ENCODE measurements at places on chromosomes 7 and 10.

DNA sequence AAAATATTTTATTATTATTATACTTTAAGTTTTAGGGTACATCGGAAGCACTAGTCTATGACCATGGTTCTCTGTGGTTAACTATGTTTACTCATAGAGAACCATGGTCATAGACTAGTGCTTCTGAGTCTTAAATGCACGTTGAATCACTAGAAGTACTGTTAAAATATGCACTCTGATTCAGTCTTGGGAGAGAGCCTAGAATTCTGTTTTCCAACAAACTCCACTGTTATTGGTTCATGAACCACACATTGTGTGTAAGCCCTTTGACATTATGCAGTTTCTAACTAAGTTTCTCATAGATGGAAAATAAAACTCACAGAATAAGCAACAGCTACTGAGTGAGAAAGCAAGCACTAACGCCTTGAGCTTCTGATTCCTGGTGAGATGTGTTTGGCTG, 1120.6 kb downstream of the SORCS1 start:
- DNase-seq = no peak

DNA sequence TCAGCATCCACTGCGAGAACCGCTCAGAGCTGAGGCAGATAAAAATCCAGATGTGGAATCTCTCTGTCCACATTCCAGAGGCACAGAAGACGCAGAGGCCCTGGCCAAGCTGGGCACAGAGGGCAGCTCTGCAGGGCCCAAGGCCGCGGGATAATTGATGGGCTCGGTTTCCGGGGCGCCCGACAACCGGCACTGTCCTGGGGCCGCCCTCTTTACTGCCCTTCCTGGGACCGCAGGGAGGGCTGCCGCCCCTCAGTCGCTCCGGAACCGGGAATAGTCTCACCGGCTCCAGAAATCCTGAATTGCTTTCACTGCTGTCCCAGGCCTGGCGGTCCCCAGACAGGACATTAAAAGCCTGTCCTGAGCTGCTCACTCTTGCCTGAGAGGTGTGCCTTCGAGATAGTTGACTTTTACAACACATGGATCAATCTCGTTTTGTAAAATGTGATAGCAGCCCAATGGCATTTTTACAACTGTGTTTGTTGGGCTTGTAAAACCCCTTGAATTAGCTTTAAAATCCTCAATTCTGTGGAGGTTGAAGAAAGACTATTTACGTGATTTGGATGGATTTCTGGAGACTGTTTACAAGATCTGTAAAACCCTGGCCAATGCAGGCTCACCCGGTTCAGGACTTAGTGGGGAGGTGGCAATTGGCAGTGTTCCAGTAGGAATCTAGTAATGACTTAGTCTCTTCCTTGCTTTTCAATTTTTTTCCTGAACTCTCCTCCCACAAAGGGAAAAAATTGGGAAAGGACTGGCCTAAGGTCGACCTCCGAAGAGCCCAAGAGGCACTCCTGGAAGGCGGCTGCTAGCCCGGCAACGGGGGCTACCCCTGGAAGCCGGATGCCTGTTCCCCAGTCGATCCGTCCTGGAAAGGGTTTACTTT, 1.4 kb upstream of the HOXA6 start:
- no peak for DNase-seq

GRCh38 chr10:71580415-71580814, 139.2 kb downstream of the C10orf105 start:
- DNase-seq = no peak

- no peak for DNase-seq
Measured at GRCh38 chr10:69786791-69787190, 14.9 kb upstream of the COL13A1 start.

DNA sequence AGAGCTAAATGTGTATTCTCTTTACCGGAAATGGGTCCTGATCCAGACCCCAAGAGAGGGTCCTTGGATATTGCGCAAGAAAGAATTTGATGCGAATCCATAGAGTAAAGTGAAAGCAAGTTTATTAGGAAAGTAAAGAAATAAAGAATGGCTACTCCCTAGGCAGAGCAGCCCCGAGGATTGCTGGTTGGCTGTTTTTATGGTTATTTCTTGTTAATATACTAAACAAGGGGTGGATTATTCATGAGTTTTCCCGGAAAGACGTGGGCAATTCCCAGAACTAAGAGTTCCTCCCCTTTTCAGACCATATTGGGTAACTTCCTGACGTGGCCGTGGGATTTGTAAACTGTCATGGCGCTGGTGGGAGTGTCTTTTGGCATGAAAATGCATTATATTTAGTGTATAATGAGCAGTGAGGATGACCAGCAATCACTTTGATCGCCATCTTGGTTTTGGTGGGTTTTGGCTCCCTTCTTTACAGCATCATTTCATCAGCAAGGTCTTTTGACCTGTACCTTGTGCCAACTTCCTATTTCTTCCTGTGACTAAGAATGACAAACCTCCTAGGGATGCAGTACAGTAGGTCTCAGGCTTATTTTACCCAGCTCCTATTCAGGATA, 60.4 kb downstream of the ARL4A start:
- no peak for DNase-seq

DNA sequence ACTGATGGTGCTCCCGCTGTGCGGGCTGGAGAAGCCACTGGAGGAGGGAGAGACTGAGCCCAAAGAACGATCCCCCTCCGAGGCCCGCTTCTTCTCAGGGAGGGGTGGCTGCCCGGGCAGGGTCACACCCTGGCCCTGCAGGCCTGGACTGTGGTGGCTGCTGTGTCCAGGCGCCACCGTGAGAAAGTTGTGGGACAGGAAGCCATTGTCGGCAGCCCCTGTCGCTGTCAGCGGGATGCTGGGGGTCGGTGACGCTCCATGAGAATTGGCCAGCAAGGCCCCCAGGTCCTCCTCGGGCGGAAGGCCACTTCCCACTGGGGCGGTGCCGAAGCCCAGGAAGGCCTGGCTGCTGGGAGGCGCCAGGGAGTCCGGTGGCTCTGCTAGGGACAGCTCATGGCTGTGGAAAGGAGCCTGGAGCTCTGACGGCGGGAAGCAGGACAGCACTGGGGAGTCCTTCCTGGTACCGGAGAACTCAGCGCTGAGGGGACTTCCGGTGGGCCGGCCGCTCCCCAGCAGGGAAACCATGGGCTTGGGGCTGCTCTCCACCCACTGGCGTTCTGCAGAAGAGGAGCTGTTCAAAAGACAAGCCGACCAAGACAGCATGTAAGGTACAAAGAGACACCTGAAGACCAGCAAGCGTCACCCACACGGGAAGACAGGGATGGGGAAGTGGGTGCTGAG, 278.8 kb downstream of the TNS3 start:
- no peak for DNase-seq

DNA sequence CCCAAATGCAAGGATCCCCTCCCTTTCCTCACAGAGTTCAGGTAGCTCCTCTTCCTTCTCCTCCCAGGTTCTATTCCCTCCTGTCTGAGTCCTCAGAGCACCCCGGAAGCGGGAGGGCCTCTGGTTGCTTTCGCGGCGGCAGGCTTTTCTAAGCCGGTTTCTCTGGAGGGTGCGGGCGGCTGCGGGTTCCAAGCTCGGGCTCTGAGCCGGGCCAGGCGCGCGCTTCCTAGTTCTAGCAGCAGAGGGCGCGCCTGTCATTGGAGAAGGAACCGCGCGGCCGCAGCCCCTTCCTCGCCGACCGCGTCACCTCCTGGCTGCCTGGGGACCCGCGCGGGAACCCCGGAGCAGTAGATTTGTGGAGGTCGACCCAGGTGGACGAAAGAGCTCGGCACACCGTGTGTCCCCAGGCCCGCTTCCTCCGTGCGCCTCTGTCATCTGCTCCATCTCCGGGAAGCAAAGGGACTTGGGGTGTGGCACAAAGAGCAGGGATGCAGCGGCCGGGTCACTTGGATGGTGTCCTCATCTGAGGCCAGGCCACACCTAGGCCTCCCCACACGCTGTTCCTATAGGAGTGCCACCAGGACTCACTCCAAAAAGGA, 389.0 kb upstream of the PODXL start:
- DNase-seq = peak; percentile 14

DNA sequence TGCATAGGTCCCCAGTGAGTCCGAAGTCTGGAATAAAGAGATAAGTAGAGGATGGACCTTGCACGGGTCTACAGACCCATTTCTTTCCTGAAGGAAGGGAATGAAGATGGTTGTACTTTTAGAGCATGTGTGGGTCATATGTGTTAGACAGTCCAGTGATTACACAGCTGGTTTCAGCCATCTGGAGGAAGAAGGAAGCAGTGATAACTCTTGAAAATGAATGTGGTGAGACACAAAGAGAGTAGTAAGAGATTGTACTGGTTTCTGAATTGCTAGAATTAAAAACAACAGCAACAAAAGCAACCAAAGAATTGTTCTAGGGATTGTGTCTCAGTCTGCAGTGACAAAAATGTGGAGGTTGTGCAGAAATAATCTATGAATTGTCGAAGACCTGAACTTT, 258.9 kb downstream of the SUGCT start:
- DNase-seq = no peak

- DNase-seq = no peak
Measured at GRCh38 chr10:10542477-10542876, 475.2 kb upstream of the CELF2 start.

GRCh38 chr7:135840591-135840990, 92.0 kb upstream of the FAM180A start:
- no peak for DNase-seq

DNA sequence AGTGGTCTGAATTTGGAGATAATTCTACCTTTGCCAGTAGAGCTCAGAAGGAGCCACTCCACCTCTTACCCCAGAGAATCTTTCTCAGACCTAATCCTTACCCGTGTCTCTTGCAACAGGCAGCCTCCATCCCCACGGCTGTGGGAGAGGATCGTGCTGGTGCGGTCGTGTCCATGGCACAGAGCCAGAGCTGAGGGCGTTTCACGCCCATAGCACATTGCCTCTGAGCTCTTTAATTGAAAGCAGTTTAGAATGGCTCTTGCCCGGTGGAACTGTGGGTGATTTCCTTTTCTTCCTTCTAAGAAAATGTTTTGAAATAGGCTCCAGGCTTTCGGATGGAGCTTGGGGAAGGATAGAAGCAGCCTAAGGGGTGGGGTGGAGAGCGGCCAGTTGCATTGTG, 41.5 kb downstream of the PRF1 start:
- no peak for DNase-seq

DNA sequence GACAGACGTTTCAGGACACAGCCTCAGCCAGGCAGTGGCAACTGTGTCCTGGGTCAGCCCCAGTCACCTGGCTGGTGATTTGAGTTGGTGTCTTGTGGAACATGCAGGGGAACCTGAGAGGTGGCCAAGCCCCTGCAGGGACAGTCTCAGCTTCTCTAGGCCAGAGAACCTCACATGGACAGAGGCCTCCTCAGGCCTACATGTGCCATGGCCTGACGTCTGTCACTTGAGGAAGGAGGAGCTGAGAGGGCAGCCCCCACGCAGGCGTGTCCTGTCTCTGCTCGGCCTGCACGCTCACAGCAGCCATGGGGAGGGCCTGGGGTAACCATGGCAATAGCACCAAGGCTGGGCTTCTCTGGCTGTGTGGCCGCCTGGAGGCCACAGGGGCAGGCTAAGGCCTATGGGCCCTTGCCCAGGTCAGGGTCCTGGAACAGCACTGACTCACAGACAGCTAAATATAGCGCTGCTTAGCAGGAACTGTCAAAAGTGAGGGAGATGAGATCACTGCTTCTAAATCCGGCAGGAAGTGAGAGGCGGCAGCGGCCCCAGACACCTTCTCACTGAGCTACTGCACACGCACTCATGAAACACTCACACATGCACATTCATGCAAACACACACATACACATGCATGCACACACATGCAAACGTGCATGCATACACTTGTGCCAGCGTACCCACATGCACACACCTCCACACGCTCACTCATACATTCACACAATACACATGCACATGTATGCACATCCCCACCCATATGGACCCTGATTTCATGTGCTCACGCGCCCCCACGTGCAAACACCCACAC, 57.0 kb downstream of the YKT6 start:
- DNase-seq = peak; percentile 63

GRCh38 chr10:33125522-33126517, 167.8 kb upstream of the ITGB1 start:
- no peak for DNase-seq

DNA sequence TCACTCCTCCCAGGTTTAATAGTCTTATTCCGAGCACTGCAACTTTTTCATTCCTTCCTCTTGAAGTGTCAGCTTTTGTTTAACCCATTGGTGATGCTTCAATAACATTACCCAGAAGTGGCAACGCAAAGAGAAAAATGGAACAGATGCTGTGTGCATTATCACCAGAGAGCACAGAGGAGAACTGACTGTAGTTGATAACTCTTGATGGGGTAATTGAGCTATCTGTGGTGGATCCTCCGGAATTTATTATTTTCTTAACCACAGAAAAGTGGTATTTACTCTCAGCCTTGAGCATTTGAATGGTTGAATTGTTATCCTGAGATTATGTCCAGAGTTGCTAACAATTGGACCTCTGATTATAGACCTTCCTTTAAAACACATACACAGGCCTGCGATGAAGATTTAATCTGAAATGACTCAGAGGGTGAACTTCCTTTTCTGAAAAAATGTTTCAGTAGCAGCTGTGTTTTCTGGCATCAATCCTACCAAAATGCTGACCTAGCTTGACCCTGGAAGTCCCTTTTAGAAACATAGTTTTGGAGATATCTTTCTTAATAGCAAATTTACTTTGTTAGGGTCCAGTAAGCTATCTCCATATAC, 1584.4 kb upstream of the LRRTM3 start:
- DNase-seq = no peak

GRCh38 chr7:102943423-102944169, 30.8 kb downstream of the LRRC17 start:
- DNase-seq = no peak

GRCh38 chr10:51416494-51416893, 282.9 kb downstream of the CSTF2T start:
- DNase-seq = no peak

DNA sequence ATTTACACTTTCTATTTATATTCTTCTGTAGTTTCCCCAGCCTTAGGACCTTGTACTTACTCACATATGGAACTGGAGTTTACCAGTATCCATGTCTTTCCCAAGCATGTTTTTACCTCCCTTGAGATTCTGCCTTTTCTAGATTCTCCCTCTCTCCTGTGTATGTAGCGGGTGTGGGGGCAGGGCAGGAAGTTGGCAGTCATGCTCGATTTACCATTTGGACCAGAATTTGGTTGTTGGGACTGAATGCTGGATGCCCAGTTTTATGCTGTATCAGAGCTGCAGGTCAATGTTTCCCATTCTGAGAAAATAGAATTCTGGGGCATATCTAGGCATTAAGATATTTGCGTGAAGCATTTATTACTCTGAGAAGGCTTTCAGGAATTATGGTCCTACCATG, 14.2 kb downstream of the INPP5F start:
- no peak for DNase-seq

GRCh38 chr7:57308631-57309408, 141.2 kb upstream of the ZNF716 start:
- DNase-seq = no peak

GRCh38 chr7:107228291-107228690, 59.5 kb downstream of the HBP1 start:
- no peak for DNase-seq

- no peak for DNase-seq
Measured at GRCh38 chr10:131681656-131682055, 219.2 kb upstream of the PPP2R2D start.

- no peak for DNase-seq
Measured at GRCh38 chr7:144735505-144736276, 100.2 kb downstream of the TPK1 start.

GRCh38 chr7:2554661-2555111, 638 bp downstream of the BRAT1 start:
- DNase-seq = no peak
